Coronary artery (tissue), 2 donors: ENCODE measurements at places on chromosomes 1 and 21.

GRCh38 chr21:45938811-45939520, 42.6 kb upstream of the COL6A1 start:
- DNase-seq, result no peak

GRCh38 chr1:100383743-100384405, 31.6 kb downstream of the CDC14A start:
- DNase-seq, result no peak

DNA sequence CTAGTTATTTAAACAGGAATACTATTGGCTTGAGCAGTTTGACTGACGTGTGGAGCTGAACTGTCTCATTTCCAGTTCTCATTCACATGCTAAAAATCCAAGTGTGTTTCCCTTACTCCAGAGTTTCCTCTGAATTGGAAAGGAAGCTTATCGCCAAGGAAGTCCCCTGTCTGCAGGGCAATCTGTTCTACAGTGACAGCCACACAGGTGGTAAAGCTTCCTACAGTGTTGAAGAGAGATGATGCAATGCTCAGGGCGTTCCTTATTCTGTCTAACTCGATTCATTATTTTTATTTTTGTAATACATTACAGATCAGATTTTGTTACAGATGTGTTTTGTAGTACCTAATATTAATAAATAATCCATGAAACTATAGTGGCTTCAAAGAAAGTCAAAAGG, 41.3 kb downstream of the ADAMTS5 start:
- no peak for DNase-seq

GRCh38 chr1:10987840-10988417, 24.5 kb upstream of the TARDBP start:
- DNase-seq, result no peak

- DNase-seq, result no peak
Measured at GRCh38 chr1:237705462-237705861, 185.3 kb downstream of the ZP4 start.

GRCh38 chr1:110309139-110309538, 30.0 kb upstream of the RBM15 start:
- no peak for DNase-seq

DNA sequence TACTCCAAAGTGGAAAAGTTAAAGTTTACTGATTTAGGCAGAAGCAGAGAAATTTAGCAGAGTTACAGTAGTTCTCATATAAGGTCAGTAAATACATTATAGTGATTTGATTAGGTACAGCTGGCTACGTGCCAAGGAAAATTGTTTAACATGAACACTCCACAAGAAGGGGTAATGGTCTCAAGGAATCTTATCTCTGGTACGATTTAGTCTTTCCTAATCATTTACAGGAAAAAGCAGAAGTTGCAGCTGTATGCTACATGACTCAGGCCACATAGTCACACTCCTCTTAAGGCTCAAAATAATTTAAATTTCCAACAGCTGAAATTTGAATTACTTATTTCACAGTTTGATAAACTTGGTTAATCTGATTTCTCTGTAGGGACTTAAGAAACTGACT, 36.9 kb upstream of the OR2B11 start:
- no peak for DNase-seq

DNA sequence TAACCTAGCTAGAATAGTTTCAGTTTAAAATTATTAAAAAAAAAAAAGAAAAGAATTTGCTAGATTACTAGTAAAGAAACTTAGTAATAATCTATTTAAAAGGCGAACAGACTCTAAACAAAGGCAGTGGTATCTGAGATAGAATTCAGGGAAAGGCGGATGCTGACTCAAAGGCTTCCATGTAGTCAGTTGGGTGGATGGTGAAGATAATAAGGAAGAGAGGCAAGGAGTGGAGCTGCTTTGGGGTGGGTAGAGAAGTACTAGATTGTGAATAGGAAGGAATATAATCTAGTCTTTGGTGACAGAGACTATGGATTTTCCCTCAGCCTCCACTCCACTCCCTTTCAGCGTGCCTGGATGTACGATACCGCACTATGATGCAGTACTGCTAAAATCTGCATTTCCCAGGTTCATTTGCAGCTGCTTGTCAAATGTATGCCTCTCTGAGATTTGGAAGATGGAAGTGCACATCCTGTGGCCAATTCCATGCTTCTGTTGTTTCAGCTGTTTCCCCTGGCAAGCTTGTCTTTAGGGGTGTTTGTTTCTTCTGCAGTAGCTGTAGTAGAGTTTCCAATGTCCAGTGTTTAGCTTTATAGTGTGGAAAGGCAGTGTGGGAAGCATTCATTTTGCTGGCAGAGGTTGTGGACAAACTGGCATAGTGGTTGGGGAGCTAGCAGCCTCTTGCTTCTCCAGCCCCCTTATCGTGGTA, 184.6 kb upstream of the NRIP1 start:
- no peak for DNase-seq

- no peak for DNase-seq
Measured at GRCh38 chr1:206753141-206753540, 17.4 kb upstream of the IL19 start.

DNA sequence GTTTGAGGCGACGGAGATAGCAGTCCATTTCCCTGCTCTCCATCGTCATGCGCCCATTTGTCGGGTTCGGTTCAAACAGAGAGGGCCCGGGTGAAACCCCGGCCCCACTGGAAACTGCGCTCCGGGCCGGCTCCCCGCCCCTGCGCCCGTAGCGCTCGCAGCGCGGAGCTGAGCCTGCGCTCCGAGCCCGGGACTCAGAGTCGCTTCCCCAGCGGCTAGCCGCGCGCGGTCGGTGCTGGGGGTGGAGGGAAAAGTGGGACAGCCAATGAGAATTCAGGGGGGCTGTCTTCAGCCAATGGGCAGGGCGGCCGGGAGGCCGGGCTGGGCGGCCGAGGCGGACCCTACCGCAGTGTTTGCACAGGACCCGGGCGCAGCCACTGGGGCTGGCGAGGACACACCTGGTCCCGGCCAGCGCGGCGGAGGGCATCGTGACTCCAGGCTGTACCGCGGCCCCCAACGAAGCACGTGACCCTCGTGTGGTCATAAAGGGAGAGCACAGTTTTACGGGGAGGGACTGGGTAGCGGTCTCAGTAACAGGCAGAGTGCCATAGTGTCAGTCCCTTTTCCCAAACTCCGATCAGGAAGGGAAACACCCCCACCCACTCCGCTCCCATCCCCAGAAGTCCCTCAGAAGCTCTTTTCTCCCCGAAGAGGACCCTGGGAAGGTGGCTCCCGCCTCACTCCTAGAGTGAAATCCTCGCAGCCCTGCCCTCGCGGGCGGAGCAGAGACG, at the start of gene INKA2:
Gene INKA2 (minus strand): TSS at position 202 of the 731 bp plus-strand sequence. CDS start 153 bp downstream, at position 49.
- peak; percentile 92 for DNase-seq

- DNase-seq, result no peak
Measured at GRCh38 chr1:58870298-58870676, 86.4 kb upstream of the JUN start.

GRCh38 chr1:94456736-94457135, 38.5 kb downstream of the ABCD3 start:
- DNase-seq, result no peak

GRCh38 chr1:26478159-26478558, 5.9 kb downstream of the HMGN2 start:
- no peak for DNase-seq
